ENCODE measurements at places on chromosomes 7 and 10.

GRCh38 chr7:80444811-80445210 lies 67.1 kb downstream of the GNAT3 start:
- DNase-seq, result no peak

GRCh38 chr10:120095875-120096274 lies 203.3 kb downstream of the SEC23IP start:
- DNase-seq, result no peak

DNA sequence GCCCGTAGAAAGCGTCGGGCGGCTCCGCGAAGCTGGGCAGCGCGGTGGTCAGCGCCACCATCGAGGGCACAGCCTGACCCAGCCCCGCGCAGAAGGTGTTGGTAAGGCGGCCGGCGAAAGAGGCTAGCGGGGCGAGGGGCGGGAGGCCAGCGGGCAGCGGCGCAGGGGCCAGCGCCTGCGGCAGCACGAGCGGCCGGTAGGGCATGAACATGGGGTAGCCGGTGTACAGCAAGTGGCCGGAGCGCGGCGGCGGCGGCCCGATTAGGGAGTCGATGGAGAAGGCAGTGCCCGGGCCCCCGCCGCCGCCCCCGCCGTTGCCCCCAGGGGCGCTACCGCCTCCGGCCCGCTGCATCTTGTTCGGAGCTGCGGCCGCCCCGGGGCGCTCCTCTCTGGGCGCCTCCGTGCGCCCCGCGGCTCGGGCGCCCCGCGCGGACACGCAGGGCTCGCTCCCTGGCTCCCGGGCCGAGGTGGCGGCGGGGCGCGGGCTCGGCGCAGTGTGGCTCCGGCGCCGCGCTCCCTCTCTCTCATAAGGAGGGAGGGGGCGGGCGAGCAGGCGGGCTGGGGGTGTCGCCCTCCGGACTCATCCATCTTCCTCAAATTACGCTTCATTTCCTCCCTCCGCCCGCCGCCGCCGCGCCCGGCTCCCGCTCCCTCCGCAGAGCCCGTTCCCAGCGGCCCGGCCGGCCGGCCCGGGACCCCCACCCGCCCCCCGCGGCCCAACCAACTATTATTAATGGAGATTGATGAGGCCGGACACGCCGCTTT lies at the start of gene GBX1:
TSS of gene GBX1 (minus strand) at position 498 of the 765 bp plus-strand sequence. CDS start at position 352, 146 bp downstream.
- no peak for DNase-seq

GRCh38 chr10:113985297-113985844 lies 58.3 kb upstream of the ADRB1 start:
- no peak for DNase-seq

- no peak for DNase-seq
These were observed 6.6 kb upstream of the REPIN1 start for GRCh38 chr7:150361807-150362621.

- DNase-seq, result no peak
These were observed 112.9 kb upstream of the JAZF1 start for GRCh38 chr7:28293527-28293835.

GRCh38 chr7:108000875-108001763 lies 1.8 kb downstream of the LAMB1 start:
- no peak for DNase-seq

GRCh38 chr7:130593033-130593432 lies 75.5 kb downstream of the COPG2 start:
- no peak for DNase-seq

DNA sequence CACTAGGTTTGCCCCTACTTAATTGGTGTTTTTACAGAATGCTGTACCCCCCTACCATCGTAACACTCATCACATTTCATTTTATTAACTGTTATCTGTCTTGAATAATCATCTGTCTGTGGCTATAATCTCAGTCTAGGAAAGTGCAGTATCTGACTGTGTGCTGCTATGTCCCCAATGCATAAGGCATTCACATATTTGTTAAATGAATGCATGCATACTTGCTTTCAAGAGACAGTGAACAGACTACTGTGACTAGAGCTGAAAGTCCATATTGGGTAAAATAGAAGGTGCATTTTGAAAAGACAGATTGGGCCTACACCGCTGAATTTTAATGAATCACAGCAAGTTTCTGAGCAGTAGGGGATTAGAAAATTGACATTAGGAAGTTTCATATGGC lies 112.3 kb downstream of the ARHGAP12 start:
- no peak for DNase-seq

DNA sequence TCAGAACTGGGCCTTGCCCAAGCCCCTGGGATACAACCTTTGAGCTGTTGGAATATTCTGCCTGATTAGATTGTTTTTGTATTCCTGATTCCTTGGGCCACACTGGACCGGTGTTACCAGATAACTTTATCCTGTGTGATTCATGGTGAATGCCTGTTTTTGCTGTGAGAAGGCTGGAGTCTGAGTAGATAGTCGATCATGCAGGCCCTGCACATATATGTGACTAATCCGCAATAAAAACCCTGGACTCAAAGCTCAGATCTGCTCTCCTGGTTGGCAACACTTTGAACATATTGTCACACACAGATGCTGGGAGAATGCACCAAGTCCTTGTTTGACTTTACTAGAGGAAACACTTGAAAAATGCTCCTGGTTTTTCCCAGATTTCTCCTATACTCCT lies 183.9 kb upstream of the MBL2 start:
- DNase-seq, result no peak

DNA sequence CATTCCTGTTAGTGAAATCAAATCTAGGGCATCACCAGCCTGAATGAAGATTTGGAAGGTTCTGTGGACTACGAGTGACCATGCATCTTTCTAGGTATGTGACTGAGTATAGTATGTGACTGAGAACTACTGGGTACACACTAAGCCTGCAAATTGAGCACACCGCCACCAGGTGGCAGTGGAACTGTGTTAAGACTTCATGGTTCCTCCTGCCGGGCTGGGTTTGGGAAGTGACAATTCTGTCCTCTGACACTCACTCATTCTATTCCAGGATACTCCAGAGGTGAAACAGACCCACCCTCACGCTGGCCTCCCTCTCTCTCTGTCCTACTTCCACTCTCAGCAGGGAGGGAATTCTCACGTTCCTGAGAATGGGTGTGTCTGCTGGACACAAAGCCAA lies 84.0 kb upstream of the TMEM248 start:
- no peak for DNase-seq

DNA sequence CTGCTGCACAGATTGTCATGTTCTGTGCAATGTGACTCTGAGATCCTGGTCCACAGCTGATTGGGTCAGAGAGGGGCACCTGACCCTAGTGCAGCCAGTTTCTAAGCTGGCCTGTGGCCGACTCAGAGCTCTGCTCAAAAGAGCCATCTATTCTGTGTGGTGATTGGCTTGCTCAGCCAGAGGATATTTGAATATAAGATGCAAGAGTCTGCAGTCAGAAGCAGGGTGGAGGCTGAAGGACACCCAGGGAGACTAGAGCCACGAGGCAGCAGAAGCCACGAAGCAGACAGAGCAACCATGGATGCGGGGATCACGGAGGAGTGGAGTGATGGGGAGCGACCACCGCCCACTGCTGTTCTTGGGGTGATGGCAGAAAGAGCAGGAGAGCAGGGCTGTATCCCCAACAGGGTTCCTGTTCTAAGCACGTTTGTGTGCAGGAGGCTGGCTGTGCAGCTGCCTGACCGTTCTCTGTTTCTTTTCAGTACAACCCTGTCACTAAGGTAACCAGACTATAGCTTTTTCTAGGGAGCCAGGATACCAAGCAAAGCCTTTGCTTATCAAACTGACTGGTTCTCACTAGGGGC lies 19.5 kb upstream of the RHEB start:
- DNase-seq, result no peak

- no peak for DNase-seq
These were observed 168.3 kb downstream of the UBE2H start for GRCh38 chr7:129784437-129784782.

- DNase-seq, result no peak
These were observed 71.5 kb downstream of the PRPF18 start for GRCh38 chr10:13658264-13658663.

DNA sequence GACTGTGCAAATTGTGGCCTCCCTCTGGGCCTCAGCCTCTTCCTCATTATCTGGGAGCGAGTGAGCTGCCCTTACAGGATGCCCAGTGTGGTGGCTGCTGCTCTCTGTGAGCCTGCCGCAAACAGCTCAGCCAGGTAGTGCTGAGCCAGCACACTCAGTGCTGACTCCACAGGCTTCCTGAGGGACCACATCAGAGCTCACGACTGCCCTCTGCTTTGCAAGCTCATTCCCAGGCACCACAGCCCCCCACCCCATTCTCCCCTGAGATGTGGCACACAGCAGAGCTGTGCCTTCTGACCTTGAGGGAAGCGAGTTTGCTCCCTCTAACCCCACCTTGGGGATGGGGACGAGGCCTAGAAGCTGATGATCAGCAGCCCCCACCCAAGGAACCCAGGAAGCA lies 230.5 kb upstream of the PPP2R2D start:
- DNase-seq, result no peak

GRCh38 chr10:125984865-125985495 lies 88.6 kb downstream of the FANK1 start:
- DNase-seq, result no peak

DNA sequence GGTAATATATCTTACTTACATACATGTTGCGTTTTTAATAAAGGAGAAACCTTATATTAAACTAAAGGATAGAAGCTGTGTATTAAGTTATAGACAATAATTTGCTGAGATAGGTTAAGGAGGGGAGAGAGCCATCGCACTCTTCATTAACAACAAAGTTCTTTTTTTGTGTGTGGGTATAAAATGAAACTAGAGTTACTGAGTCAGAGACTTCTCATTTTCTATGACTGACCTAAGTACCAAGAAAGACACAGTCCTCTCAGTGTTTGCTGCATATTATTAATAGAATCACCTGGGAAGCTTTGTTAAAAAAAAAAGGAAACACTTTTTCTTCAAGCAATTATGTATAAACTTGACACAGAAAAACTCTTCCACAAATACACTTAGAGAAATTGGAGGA lies 31.4 kb downstream of the FEZF1 start:
- DNase-seq, result no peak

DNA sequence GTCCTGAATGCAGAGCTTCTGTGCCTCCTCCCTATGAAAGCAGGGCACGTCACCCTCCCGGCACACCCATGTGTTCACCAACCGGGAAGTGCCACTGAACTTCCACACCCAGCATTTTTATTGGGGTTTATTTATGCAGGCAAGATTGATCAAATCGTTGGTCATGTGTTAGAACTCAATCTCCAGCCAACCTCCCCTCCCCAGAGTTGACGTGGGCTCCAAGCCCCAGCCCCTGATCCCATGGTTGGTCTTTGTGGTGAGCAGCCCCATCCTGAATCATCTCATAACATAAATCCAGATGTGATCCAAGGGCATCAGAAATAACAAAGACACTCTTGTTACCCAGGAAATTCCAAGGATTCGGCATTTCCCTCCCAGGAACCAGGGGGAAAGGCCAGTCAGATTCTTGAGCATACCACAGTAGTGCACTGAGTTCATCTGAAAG lies 151.2 kb downstream of the TPST1 start:
- no peak for DNase-seq

GRCh38 chr7:141013345-141013715 lies 1.4 kb downstream of the MRPS33 start:
- no peak for DNase-seq

GRCh38 chr7:70415179-70415972 lies 716.6 kb upstream of the GALNT17 start:
- no peak for DNase-seq

DNA sequence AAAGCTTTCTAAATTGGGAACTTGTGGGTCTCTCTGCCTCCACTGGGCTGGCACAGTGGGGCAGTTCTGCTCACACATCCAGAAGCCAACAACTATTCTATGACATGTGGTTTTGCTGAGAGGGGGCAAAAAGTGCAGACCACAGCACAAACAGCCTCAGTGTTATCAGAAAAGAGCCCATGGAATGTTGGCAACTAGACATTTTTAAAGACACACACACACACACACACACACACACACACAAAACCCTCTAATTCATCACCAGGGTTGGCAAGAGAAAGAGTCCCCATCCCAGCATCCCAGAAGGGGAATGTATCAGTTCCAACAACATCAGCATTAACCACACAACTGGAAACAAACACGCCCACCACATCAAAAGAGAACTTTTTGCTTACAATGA lies 117.1 kb downstream of the FGFR2 start:
- DNase-seq, result no peak

GRCh38 chr10:127293640-127294039 lies 97.2 kb upstream of the INSYN2A start:
- DNase-seq, result no peak

GRCh38 chr7:8136051-8136730 lies 125.8 kb downstream of the ICA1 start:
- DNase-seq, result no peak

DNA sequence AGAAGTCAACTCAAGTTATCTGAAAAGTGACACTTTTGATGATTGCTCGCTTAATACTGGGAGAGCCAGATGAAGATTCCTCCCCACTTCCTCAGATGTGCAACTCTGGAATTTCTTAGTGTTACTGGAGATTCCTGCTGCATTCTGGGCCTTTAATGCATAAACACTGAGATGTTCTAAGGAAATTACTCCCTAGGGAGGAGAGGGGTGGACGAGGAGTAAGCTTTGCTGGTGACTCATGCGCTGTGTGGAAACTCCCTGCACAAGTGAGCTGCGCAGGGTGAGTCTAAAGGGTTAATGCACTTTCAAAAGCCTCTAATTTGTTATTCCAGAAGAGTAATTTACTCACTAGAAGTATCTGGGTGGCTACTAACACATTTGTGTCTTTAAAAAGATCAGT lies 46.3 kb downstream of the EGFR start:
- DNase-seq, result peak; percentile 90
